SW 1271 (cell line): ENCODE measurements at places on chromosomes 7 and 10.
A peak's percentile ranks its signal among the peaks of the same experiment; 100 is the strongest.

DNA sequence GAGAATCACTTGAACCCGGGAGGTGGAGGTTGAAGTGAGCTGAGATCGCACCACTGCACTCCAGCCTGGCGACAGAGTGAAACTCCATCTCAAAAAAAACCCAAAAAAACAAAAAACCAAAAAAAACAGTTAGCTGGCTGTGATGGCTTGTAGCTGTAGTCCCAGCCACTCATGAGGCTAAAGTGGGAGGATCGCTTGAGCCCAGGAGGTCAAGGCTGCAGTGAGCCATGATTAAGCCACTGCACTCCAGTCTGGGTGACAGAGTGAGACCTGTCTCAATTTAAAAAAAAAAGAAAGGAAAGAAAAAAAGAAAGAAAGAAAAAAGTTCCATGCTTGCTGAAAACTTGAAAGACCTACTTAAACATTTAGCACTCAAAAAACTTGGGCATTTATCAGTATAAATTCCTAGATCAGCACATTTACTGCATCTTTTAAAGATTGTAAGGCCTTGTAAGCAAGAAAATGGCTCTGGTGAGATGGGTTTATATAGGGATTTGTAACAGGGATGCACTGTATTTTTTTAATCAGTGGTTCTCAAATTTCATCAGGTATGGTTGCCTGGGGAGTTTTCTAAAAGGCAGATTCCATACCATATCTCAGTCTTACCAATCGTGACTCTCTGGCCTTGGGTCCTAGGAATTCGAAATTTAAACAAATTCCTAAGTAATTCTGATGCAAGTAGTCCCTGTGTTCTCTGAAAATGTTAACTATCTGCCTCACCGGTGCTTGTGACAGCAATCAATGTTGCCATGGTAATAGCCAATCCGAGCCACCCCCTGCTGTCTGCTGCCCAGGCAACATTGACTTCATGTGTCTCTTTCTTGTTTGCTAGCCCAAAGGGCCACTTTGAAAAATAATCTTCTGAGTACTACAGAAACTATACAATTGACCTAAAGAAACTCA is 11.5 kb upstream of the NT5C2 start:
- no peak for DNase-seq

- no peak for DNase-seq
These were observed 66.6 kb downstream of the TLL2 start for GRCh38 chr10:96446966-96447596.

- no peak for DNase-seq
These were observed 217.2 kb upstream of the PLXNA4 start for GRCh38 chr7:132793474-132793873.

DNA sequence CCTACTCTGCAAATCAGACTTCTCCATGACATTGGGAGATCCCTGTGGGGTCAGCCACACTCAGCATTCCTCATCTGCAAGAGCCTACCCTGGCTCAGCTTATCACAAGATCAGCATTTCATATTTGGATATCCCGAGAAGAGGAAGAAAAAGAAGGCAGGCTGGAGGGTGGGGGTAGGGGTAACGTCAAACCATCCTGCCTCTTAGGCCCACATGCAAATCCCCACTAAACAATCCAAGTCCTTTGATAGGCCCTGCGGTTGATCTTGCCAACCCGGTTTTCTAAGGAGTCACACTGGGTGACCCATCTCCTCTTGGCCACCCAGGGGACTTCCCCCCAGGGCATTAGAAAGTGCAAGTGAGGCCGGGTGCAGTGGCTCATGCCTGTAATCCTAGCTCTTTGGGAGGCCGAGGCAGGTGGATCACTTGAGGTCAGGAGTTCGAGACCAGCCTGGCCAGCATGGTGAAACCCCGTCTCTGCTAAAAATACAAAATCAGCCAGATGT is 128.0 kb upstream of the CALN1 start:
- DNase-seq: no peak

DNA sequence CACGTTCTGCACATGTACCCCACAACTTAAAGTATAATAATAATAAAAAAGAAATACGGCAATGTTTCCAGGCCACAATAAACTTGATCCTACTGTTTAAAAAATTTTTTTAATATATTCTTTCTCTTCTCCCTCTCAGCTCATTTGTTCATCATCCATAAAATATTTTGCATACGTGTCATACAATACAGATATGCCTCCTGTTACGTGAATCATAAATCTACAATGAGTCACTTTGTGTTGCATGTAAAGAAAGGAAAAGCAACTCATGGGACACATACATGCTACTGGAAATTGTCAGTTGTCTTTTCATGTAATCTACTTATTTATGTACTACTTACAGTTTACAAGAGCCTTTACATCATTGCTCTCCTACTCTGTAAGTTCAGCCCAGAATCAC is 1.1 kb upstream of the TECTB start:
- no peak for DNase-seq

- no peak for DNase-seq
These were observed 19.0 kb downstream of the HYAL4 start for GRCh38 chr7:123864012-123864411.

- no peak for DNase-seq
These were observed 397.3 kb downstream of the TYW1 start for GRCh38 chr7:67393903-67394302.

- DNase-seq: no peak
These were observed 235.5 kb downstream of the ZEB1 start for GRCh38 chr10:31554556-31554955.

DNA sequence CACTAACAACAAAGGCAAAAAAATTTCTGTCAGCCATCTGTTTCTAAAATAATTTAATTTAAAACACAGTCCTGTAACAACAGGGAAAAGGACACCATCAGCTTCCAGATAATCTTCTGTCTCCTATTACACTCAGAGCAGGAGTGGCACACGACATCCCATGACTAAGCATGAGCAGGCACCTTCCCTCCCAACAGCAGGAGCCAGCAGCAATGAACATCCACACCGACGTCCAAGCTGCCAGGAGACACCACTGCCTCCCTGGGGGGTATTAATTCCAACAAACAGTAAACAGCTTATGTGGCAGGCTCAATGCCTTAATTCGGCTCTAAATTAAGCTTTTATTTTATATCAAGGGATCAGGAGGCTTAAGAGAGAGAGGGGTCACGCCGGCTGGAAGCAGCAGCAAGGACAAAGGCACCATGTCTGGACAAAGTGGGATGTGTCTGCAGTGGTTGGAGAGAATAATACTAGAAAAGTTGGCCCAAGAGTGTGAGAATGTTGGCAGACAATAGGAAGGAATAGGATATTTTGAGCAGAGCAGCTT is 45.7 kb downstream of the KIAA1549 start:
- DNase-seq: peak; percentile 25

DNA sequence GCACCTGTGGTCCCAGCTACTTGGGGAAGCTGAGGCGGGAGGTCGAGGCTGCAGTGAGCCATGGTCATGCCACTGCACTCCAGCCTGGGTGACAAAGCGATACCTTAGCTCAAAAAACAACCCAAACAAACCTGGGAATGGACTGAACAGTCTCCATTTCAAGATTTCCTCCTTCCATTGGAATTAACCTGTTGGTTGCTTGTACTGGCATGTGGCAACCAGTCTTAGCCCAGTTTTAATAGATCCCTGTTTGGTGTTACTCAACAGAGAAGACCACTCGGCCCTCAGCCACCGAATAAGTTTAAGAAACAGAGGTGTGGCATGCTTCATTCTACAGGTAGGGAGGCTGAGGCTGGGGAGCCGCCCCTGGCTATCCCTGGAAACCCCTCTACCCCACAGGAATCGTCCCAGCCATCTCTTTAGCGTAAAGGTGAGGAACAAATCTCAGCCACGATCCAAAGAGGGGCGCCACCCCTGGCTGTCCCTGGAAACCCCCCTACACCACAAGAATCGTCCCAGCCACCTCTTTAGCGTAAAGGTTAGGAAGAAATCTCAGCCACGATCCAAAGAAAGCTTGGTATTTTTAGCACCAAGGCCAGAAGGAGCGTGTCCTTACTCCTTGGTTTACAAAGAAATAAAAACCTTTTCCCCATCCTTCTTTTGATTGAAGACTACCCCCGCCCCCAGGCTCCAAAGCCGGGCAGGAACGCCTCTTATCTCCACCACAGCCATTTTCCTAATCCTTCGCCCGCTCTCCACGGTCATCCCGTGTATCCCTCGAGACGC is 861 bp upstream of the TSPAN14 start:
- no peak for DNase-seq

DNA sequence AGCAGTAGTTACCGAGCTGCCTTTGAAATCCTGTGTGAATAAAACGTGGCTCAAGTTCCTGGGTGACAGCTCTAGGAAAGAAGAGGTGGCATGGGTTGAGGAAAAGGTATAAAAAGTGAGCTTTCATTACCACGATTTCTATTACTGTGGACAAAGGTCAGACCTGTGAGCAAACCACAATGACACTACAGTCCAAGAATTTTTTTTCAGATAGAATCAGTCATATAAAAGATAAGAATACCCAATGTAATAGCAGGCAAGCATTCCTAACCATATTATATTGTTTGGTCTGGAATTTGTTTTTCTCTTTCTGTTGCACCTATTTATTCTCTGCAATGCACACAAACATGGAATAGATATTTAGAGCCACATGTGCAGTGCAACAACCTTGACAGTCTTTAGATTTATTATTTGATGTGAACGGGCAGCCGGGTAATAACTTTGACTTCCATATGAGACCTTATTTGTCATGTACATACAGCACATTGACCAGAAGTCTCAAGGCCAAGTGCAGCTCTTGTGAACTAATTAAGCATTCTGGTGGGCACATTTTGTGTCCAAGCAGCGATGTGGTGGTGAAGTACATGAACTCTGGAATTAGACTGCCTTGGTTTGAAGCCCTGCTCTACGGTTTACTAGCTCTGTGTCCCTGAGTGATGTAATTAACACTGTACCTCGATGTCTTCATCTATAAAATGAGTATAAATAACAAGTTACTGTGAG is 156.8 kb downstream of the NRCAM start:
- no peak for DNase-seq

DNA sequence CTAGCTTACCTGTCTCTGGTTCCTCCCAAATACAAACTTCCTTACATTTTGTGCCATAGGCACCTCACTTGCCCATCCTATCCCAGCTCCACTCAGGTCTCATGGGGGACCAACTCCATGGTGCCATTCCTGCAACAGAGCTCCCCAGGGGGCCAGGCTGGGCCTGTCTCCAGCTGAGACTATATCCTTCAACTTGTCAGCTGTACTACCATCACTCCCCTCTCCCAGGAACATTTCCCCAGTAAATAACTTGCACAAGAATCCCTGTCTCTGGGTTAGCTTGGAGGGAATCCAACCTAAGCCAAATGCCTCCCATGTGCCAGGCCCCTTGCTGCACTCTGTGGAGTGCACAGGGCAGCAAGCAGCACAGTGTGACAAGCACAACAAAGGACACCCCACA is 33.2 kb downstream of the FRMPD2 start:
- DNase-seq: no peak

DNA sequence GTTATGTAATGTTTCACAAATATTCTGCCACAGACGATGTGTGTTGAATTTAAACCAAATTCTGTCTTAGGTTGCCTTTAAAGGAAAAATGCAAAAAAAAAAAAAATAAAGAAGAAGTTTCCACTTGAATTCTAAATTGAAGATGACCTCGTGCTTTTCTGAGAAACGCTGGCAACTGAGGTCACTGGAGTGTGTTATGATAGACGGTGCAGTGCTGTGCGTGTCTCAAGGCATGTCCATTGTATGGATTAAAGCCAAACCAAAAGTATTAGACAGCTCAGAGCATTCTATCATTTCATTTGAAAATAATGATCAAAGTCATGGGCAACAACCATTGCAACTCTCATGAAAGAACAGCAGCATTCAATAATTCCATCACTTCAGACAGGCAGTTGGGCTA is 483.9 kb downstream of the GRM8 start:
- no peak for DNase-seq

DNA sequence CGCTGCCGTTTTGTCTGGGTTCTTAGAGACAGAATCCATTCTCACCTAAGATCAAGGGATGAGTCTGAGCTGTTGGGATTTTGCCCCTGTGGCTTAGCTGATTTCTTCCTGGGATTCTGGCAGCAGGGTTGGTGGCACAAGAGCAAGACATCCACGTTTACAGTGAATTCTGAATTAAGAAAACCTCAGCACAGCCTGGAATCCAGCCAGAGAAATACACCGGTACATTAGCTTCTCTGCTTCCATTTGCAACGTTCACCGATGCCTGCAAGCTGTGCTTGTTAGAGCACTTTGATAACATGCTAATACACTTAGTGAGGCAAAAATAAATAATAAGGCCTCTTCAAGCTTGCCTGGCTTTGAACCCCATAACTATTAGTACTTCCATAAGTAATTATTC is 569.8 kb downstream of the CALN1 start:
- DNase-seq: no peak

DNA sequence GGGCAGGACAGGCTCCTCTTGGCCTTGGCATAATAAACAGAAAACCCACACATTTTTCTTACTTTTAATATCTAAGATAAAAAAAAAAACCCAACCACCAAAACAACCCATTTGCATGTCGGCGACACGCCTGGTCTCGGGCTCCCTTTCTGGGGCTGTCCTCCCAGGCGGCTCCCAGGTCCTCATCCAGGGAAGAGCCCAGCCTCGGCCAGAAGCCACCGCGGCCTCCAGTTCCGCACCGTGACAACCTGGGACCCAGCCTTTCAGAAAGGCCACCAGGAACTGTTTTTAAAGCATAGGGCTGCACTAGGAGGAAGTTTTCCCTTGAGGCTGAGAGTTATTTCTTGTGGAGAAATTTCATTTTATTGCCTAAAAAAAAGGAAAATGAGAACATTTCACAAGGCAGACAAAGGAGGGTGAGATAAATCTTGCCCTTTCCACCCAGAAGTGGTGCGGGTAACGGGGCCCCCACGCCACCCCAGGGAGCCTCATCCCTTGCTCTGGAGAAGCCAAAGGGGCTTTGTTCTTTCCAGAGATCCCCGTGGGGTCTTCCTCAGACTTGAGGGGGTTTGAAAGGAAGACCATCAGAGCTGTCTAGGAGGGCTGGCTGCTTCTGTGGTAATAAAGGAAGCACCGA is 39.2 kb upstream of the MKRN1 start:
- DNase-seq: no peak

DNA sequence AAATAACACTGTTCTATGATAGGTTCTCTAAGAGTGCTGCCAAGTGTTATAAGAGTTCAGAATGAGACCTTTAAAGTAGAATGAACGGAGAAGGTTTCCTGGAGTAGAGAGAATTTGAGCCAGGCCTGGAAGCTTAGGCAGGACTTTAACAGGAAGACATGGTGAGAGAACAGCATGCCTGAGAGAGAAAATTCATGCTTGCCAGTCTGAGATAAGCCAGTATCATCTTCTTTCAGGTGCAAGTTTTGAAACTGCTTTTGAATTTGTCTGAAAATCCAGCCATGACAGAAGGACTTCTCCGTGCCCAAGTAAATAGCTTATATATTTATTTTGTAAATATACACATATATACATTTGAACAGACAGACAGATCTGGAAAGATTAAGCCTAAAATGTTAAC is 22.1 kb downstream of the ARMC10 start:
- DNase-seq: no peak

GRCh38 chr7:100675581-100676350 is 2.2 kb downstream of the GNB2 start:
- DNase-seq: peak; percentile 28

GRCh38 chr7:71308096-71308495 is 176.2 kb downstream of the GALNT17 start:
- no peak for DNase-seq

GRCh38 chr7:23956772-23957576 is 247.0 kb downstream of the STK31 start:
- DNase-seq: peak; percentile 22

GRCh38 chr10:43623351-43623750 is 17.1 kb downstream of the ZNF485 start:
- DNase-seq: peak; percentile 48
